ENCODE measurements at places on chromosomes 1 and 21.

- peak; percentile 47 for DNase-seq
These were observed 112.5 kb upstream of the NBPF11 start for GRCh38 chr1:148264374-148265276.

DNA sequence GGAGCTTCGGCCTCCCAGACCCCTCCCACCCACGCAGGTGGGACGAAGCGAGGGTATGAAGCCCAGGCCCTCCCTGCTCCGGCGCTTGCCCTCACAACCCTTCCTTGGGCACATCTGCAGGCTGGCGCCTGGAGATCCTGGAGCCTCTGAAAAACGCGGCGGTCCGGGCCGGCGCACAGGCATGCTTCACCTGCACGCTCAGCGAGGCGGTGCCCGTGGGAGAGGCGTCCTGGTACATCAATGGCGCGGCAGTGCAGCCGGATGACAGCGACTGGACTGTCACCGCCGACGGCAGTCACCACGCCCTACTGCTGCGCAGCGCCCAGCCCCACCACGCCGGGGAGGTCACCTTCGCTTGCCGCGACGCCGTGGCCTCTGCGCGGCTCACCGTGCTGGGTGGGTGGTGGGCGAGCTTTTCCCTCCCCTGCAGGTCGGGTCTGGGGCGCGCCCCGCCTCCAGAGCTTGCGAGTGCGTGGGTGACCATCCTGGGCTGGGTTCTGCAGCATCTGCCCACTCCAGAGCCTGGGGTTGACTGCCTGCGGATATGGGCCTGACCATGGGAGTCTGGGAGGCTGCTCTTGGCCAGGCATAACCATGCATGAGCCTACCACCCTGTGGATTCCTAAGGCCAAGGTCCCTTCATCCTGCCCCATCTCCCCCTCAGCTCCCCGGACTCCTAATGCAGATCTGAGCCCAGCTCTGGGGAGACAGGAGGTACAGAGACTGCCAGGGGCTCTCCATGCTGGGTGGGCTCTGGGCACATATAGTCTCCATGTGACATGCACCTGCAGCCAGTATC is 89.8 kb downstream of the TRIM11 start:
- no peak for DNase-seq

DNA sequence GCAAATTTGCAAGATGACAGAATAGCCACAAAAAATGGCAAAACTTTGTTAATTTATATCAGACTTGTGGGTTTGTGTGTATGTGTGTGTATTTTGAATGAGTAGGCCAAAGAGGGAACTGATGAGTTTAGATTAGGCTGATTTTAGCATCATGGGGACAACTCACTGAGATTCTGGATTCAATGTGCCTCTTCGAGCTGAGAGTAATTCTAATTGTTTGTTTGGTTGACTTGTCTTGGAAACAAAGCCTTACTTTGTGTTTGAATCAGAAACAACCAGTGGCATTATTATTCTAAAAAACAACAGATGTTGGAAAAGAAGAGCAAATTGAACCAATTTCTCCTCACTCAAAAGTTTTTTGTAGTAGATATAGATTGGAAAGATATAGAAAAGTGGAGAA is 40.5 kb upstream of the C21orf91 start:
- no peak for DNase-seq

DNA sequence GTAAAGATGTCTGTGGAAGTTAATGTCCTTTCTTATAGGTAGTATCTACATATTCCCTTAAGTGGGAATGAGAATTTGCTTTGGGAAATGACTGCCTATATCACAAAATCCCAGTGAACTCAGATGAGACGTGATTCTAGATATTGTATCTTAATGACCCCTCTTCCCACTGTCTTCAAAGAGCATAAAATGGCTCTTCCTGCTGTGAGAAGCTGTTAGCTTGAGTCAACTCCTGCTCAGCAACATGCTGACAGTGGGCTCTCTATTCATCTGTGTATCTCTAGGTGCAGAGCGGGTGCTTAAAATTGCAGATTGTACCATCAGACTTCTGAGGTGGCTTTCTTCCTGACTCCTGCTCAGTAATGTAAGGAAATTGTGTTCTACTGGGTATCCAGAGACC is 100.6 kb downstream of the SPAG17 start:
- DNase-seq: no peak

- DNase-seq: no peak
These were observed 14.8 kb upstream of the METTL18 start for GRCh38 chr1:169809370-169810095.

DNA sequence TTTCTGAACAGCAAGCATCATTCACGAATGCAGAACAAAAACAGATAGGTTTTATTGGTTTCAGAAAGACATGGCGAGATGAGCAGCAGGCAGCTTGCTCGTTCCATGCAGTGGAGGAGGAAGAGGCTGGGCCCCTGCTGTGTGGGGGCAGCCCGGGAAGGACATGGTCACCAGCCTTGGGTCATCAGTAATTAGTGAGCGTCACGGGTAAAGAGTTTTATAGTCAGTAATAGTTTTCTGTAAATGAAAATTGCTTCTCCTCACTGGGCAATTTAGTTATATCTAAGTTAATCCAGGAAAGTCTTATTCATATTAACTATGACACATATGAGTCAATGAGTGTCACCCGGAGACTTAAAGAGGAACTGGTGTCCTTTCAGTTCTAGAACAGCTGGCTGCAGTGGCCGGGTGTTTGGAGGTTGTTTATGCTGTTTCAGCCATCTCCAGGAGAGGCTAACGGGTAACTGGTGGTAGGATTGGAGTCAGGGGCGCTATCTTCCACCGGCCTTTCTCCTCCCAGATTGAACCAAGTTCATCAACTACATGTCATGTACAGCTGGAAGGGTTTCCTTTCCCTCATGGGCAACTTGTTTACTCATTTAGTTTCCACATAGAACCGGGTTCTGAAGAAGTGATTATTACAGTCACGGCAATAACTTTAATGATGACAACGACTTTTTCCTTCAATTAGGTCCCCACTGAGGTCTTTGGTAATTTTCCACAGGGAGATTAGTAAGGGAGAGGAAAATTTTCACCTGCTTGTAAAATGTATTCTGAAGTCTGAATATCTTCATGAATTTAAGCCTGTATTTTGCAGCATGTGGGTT is 34.6 kb upstream of the SLC45A1 start:
- DNase-seq: peak; percentile 64

DNA sequence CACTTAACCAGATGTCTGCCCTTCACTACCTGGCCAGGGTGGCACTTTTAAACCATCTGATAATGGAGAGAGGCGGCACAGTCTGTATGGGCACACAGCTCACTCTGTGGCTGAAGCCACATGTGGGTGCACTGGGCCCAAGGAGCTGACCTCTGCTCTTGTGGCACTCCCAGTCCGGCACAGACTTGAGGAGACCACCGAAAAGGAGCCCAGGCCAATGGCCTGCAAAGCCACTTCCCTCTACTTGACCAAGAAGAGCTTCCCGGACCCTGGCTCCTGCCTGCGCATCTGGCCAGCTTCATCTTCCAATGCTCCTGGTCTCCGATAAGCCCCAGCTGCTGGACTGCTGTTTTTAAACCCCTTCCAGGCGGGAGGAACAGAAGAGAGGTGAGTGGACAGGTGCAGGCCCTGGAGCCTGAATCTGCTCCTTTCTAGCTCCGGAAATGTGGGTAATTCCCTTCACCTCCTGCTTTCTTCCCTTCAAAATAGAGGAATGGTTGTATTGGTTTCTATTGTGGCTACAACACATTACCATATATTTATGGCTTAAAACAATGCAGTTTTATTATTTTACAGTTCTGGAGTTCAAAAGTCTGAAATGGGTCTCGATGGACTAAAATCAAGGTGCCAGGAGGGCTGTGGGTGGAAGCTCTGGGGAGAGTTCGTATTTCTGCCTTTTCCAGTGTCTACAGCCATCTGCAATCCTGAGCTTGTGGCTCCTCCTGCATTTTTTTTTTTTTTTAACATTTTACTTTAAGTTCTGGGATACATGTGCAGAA is 11.6 kb downstream of the GNG4 start:
- no peak for DNase-seq

DNA sequence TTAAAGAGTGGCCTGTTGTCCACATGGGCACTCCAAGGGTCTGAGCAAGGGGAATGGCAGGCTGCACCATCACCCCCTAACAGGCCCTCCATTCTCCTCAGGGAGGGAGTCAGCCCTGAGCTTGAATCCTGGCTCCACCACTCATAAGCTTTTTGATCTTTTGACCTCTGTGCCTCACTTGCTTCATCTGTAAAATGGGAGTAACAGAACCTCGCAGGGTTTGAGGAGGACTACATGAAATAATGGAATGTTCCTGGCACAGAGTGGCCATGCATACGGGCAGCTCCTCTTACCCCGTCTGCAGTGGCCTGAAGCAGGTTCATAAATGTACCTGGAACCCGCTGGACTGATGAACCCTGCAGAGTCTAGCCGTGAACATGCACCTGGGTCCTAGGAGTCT is 2.1 kb upstream of the XKR8 start:
- no peak for DNase-seq

DNA sequence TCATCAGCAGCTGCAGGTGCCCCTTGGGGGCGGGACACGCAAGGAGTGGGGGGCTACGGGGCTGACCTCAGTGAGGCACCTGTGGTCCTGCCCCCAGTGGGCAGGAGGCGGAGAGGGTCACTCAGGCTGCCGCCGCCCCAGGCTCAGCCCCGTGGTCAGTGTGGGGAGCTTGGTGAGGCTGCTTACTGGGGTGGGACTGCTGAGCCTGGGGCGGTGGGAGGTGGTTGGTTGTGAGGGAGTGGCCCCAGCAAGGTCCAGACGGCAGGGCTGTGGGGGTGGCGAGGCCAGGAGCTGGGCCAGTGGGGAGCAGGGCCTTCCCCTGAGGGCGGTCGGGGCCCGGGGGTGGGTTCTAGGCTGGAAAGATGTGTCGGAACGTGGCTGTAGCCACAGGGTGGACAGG is 14.3 kb downstream of the PFKL start:
- no peak for DNase-seq

- DNase-seq: no peak
These were observed 24.8 kb downstream of the CNST start for GRCh38 chr1:246591047-246591446.
